ENCODE measurements at places on chromosomes 2 and 18.
A peak's percentile ranks its signal among the peaks of the same experiment; 100 is the strongest.

- H3K27ac ChIP-seq, result no peak overlapping the region
- no peak for DNase-seq
- H3K36me3 ChIP-seq, result no peaks in the 10 kb centered on the region
- no peaks in the 10 kb centered on the region for H3K27me3 ChIP-seq
- no peaks in the 10 kb centered on the region for H3K4me1 ChIP-seq
These were observed 161.8 kb downstream of the PRKCE start for GRCh38 chr2:45813003-45813941.

DNA sequence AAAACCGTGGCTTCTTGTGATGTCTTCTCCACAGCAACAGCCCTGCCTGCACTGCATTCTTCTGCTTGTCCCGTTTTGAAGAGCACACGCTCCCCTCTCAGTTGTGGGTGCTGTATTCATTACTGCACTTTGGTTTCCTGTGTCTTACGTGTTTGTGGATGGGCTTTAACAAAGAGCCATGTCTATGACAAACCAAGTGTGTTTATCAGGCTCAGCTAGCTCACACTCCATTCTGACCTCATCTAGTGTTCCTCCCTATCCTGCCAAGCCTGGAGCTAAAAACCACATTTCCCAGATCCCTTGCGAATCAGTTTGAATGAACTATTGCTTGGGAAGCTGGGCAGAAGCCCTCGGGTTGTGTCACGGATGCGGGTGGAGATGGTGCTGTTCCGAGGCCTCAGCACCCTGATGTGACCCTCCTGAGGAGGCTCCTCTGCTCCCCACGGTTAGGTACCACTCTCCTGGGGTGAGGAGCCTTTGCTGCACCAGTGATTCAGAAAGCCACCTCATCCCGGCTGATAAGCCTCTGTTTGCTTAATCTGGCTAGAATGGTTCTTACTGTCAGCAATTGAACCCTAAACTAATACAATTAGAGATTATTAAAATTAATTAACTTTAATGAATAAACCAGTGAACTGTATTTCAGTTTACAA, 116.5 kb downstream of the GALR1 start:
- H3K4me1 ChIP-seq, result no peaks in the 10 kb centered on the region
- no peaks in the 10 kb centered on the region for H3K27me3 ChIP-seq
- no peak overlapping the region for H3K27ac ChIP-seq
- no peak for DNase-seq
- H3K4me3 ChIP-seq, result no peak overlapping the region

DNA sequence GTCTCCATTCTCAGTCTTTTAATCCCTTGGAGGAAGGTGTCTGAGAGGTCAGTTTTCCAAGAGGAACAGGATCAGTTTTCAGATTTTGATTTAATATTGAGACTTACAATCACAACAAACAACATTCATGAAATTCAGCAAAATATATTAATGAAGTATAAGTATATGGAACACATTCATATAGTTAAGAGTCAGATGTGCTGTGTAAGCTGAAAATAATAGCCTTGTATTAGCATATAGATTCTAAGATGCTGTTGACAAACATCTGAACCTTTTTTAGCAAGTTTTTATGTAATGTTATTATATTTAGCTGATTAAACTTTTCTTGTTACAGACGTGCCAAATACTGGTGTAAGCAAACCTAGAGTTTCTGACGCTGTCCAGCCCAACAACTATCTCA, 163.9 kb downstream of the PKP4 start:
- no peaks in the 10 kb centered on the region for H3K4me1 ChIP-seq
- no peaks in the 10 kb centered on the region for H3K27me3 ChIP-seq
- H3K4me3 ChIP-seq, result no peak overlapping the region
- H3K36me3 ChIP-seq, result peaks cover 18% of the 10 kb centered on the region
- DNase-seq, result no peak

DNA sequence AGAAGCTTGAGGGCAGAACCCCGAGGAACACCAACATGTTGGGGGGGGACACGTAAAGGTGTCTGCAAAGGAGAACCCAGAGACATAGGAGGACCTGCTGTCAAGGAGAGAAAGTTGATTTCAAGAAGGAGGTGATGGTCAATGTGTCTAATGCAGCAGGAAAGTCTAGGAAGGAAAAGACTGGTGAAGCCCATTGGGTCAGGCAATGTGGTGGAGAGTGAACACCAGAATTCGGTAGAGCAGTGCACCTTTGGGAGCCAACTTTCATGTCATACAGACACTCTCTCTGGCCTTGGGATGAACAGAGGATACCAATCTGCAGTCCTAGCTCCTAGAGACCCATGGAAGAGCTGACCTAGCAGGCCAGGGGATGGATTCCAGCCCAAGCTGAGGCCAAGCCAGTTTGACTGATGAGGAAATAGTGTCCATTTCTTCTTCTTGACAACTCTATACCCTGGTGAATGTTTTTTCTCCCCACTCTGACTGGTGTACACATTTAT, 101.9 kb downstream of the MYCN start:
- H3K36me3 ChIP-seq, result no peaks in the 10 kb centered on the region
- DNase-seq, result no peak
- no peak overlapping the region for H3K27ac ChIP-seq
- H3K27me3 ChIP-seq, result no peaks in the 10 kb centered on the region
- H3K4me1 ChIP-seq, result no peaks in the 10 kb centered on the region

- DNase-seq, result no peak
- H3K27ac ChIP-seq, result no peak overlapping the region
- no peak overlapping the region for H3K4me3 ChIP-seq
- no peaks in the 10 kb centered on the region for H3K27me3 ChIP-seq
- H3K4me1 ChIP-seq, result no peaks in the 10 kb centered on the region
These were observed 14.4 kb downstream of the NEMP2 start for GRCh38 chr2:190519975-190520767.

- H3K36me3 ChIP-seq, result peaks cover 43% of the 10 kb centered on the region
- peak overlapping the region; percentile 74 for H3K27ac ChIP-seq
- H3K4me1 ChIP-seq, result peaks cover 35% of the 10 kb centered on the region
- DNase-seq, result no peak
- H3K27me3 ChIP-seq, result no peaks in the 10 kb centered on the region
- H3K4me3 ChIP-seq, result peak overlapping the region; percentile 85
These were observed 1.7 kb downstream of the PNKD start for GRCh38 chr2:218271865-218272530.

DNA sequence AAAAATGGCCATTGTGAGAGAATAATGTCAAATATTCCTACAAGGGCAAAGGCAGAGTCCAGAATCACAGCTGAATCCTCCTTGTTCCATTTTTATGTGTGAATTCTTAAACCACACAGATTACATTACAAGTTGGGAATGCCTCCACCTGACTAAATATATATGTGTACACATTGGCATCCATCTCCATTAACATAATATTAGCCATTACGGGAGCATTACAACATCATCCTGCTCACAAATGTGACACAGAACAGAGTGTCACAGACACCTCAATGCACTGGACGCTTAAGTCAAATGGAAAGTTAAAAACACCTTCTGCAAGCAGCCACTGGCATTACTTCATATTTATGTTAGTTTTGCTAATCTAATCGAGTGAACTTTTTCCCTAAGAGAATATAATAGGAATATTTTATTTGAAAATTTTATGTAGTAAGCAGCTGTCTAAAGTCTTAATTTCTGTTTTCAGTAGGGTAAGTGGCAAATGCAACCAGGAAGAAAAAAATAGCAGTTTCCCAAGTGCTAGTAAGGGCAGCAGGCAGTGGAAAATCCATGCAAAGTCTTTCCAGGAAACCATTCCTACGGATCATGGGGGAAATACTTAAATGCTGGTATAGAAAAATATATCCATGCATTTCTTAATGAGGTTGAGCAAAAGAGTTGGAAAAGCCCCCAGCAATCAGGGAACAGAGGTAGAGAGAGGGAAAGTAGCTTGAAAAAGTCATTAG, 255.6 kb downstream of the OSR1 start:
- H3K27ac ChIP-seq, result no peak overlapping the region
- H3K4me1 ChIP-seq, result no peaks in the 10 kb centered on the region
- no peak for DNase-seq
- no peaks in the 10 kb centered on the region for H3K36me3 ChIP-seq
- H3K27me3 ChIP-seq, result no peaks in the 10 kb centered on the region

GRCh38 chr2:157439824-157440186, 4.1 kb downstream of the CYTIP start:
- H3K36me3 ChIP-seq, result no peaks in the 10 kb centered on the region
- peaks cover 4% of the 10 kb centered on the region for H3K4me1 ChIP-seq
- DNase-seq, result no peak
- H3K27me3 ChIP-seq, result no peaks in the 10 kb centered on the region
- H3K4me3 ChIP-seq, result no peak overlapping the region

DNA sequence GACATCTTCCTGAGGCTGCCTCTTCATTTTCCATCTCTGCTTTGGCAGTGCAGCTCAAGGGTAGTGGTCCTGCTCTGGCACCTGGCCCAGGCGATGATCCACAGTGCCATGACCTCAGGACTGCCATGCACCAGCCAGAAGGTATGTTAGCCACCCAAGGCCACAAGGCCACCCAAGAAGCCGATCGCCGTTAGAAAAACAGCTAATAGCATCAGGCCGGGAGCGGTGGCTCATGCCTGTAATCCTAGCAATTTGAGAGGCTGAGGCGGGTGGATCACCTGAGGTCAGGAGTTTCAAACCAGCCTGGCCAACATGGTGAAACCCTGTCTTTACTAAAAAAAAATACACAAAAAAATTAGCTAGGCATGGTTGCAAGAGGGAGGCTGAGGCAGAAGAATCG, 28.4 kb upstream of the UGGT1 start:
- no peaks in the 10 kb centered on the region for H3K36me3 ChIP-seq
- H3K4me1 ChIP-seq, result no peaks in the 10 kb centered on the region
- DNase-seq, result no peak
- H3K4me3 ChIP-seq, result no peak overlapping the region

GRCh38 chr18:34993289-34993688, 47.9 kb upstream of the MAPRE2 start:
- no peaks in the 10 kb centered on the region for H3K36me3 ChIP-seq
- no peak overlapping the region for H3K27ac ChIP-seq
- no peak for DNase-seq
- peaks cover 6% of the 10 kb centered on the region for H3K4me1 ChIP-seq

DNA sequence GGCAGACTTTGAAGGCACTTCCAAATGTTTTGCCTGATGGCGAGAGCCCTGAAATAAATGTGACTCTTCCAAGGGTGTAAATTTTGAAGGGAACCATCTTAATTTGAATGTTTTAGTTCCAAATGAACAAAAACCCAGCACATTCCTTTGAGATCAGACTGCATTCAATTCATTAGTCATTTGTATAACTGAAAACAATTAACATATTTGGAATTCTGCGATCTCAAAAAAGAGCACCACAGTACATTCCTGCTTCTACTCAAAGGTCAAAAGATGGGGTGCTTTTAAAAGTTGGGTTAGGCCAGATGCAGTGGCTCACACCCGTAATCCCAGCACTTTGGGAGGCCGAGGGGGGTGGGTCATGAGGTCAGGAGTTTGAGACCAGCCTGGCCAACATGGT, 38.2 kb upstream of the CHRNA1 start:
- no peak overlapping the region for H3K27ac ChIP-seq
- no peak overlapping the region for H3K4me3 ChIP-seq
- no peaks in the 10 kb centered on the region for H3K27me3 ChIP-seq
- no peaks in the 10 kb centered on the region for H3K4me1 ChIP-seq
- no peak for DNase-seq

DNA sequence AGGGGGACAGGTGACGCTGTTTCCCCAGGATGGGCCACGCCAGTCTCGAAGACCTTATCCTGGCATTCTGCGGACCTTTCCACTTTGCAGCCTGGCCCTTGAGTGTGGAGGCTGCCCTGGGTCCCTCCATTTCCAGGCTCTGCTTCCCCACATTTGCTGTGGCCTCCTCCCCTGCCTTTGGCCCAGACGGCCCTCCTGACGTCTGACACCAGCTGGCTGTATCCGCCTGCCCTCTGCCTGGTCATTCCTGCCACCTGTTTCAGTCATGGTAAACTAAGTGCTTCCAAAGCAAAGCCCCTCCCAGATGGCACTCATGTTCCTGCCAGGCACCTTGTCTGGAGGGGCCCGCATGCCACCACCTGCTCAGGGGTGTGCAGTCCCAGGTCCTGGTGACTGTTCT, 95.1 kb downstream of the ASB1 start:
- no peaks in the 10 kb centered on the region for H3K4me1 ChIP-seq
- no peaks in the 10 kb centered on the region for H3K36me3 ChIP-seq
- DNase-seq, result no peak
- no peak overlapping the region for H3K27ac ChIP-seq
- no peak overlapping the region for H3K4me3 ChIP-seq

GRCh38 chr2:64283641-64284361, 139.6 kb upstream of the PELI1 start:
- no peaks in the 10 kb centered on the region for H3K36me3 ChIP-seq
- no peak overlapping the region for H3K4me3 ChIP-seq
- no peak for DNase-seq
- no peak overlapping the region for H3K27ac ChIP-seq
- peaks cover 6% of the 10 kb centered on the region for H3K4me1 ChIP-seq

DNA sequence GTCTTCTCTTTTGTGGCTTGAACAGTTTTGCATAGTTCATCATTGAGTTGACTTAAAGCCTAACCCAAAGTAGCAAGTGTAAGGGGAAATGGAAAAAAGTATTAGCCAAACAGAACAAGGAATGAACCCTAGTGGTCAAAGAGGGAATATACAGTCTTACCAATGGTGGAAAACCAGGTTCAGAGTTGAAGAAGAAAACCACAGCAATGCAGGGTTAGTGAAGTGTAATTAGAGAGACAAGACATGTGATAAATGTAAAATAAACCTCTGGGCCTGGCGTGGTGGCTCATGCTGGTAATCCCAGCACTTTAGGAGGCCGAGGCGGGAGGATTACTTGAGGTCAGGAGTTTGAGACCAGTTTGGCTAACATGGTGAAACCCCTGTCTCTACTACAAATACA, 2.4 kb downstream of the TTN start:
- H3K27ac ChIP-seq, result peak overlapping the region; percentile 36
- no peak overlapping the region for H3K4me3 ChIP-seq
- DNase-seq, result no peak
- no peaks in the 10 kb centered on the region for H3K27me3 ChIP-seq

DNA sequence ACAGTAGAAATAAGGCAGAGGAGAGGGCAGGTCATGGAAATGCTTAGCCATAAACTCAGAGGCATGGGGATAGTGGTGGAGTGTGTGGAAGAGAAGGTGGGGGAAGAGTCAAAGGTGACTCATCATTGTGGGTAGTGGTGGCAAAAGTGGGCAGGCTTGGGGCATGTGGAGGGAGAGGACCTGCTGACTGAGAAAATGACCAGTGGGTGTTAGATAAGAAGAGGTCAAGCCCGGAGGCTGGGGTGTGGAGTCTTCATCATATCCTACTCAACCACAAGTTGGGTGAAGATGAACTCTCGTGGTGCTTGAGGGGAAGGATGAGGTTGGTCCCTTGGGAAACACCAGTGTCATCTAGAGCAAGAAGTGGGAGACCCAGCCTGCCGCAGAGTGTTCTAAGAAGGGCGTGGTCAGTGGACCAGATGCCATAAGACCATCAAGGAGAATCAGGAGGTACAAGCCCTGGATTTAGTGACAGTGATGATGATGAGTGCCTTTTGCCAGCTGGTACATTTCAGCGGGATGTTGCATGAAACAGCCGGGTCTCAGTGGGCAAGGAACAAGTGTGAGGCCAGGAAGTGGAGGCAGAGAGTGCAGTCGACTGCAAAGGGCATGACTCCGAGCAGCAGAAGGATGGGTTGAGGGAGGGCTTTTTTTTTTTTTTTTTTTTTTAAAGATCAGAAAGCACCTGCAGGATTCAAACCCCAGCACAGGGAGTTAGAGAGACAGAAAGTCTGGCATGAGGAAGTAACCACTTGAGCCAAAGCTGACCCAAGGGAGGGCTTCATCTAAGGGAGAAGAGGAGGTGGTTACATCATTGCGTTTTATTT, 122.6 kb upstream of the SPRED2 start:
- peaks cover 4% of the 10 kb centered on the region for H3K4me1 ChIP-seq
- H3K27ac ChIP-seq, result no peak overlapping the region
- no peak overlapping the region for H3K4me3 ChIP-seq

- no peaks in the 10 kb centered on the region for H3K36me3 ChIP-seq
- no peak overlapping the region for H3K27ac ChIP-seq
- no peak for DNase-seq
- no peak overlapping the region for H3K4me3 ChIP-seq
- H3K4me1 ChIP-seq, result no peaks in the 10 kb centered on the region
These were observed 535.1 kb downstream of the RNF144A start for GRCh38 chr2:7452110-7452876.
